ENCODE measurements at places on chromosomes 1 and 21.

DNA sequence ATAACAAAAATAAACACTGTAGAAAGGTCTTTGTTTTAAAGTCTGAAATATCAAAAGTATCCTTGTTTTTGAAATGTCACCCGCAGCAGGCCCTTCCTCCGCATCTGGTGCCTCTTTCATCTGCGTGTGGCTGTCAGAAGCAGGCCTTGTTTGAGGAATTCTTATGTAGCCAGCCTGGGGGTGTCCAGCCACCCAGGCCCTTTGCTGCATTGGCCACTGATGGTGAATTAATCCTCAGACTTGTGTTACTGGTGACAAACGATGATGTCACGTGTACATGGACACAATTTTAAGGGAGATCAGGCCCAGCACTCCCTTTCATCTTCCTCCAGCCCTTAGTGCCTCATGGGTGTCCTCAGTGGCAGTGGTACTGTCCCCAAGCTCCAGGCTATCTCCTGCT lies 208.0 kb upstream of the GALNT2 start:
- DNase-seq: no peak

GRCh38 chr1:43358121-43358745 lies 548 bp upstream of the CDC20 start:
- DNase-seq: no peak

DNA sequence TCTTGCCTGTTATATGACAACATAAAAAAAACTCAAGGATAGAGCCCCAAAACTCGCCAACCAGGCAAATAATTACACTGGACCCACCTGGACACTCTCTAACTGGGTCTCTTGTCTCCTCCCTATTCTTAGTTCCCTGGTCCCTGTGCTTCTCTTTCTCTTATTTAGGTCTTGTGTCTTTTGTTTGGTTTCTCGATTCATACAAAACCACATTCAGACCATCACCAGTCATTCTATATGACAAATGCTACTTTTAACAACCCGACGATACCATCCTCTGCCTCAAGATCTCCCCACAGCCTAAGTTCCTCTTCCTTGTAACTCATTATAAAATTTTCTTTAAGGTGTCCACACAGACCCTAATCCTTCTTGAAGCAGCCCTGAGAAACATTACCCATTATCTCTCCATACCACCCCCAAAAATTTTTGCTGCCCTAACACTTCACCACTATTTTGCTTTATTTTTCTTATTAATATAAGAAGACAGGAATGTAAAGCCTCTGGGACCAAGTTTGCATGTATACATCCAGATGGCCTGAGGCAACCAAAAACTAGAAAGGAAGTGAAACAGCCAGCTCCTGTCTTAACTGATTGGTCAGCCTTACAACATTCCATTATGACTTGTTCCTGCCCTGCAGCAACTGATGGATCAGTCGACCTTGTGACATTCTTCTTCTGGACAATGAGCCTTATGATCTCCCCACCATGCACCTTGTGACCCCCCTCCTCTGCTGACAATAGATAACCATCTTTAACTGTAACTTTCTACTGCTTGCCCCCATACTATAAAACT lies 638.2 kb downstream of the AMY1C start:
- no peak for DNase-seq

- no peak for DNase-seq
Observed at GRCh38 chr21:45938453-45938755, 43.2 kb upstream of the COL6A1 start.

DNA sequence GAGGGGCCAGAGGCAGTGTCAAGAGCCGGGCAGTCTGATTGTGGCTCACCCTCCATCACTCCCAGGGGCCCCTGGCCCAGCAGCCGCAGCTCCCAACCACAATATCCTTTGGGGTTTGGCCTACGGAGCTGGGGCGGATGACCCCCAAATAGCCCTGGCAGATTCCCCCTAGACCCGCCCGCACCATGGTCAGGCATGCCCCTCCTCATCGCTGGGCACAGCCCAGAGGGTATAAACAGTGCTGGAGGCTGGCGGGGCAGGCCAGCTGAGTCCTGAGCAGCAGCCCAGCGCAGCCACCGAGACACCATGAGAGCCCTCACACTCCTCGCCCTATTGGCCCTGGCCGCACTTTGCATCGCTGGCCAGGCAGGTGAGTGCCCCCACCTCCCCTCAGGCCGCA lies at the start of gene BGLAP:
TSS of gene BGLAP (plus strand) at position 259 of the 400 bp plus-strand sequence. CDS start at position 307, 48 bp downstream.
- DNase-seq: no peak

DNA sequence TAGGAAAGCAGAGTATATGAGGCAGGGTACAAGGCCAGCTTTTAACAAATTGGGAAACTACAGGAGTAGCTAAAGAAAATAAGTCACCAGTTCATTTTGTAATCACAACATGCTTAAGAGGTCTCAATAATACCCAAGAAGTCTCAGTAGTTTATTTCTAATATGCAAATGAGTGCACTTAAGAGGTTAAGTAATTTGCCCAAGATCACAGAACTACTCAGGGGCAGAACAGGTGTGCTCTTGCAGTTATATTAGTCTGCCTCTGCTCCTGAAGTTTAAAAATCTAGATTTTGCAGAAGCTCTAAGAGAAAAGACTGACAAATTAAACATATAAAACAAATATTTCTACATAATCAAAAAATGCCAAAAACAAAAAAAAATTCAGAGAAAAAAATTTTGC lies 6.9 kb downstream of the EPS15 start:
- no peak for DNase-seq

- DNase-seq: no peak
Observed at GRCh38 chr21:19048098-19048672, 644.6 kb upstream of the TMPRSS15 start.

DNA sequence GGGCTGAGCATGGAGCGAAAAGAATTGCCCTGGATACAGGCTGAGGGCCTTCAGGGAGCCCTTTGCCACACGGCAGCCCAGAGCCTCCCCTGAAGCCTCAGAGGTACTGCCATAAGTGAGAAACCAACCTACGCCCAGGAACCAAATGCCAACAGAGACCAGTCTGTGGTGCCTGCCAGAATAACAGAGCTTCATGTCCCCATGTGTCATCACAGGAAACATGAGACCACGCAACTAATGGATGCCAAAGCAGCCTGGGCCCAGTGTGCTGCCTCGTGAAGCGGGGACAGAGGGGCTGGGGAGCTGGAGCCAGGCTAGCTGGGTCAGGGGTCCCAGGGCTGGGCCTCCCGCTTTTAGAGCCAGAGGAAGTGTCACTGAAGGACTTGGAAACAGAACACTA lies 18.7 kb upstream of the STUM start:
- no peak for DNase-seq

- no peak for DNase-seq
Observed at GRCh38 chr1:6627031-6627430, 2.4 kb downstream of the THAP3 start.

- no peak for DNase-seq
Observed at GRCh38 chr21:41358193-41359166, 3.3 kb upstream of the MX2 start.

GRCh38 chr1:68329096-68329835 lies 96.9 kb upstream of the WLS start:
- no peak for DNase-seq

- no peak for DNase-seq
Observed at GRCh38 chr1:37731312-37732019, 33.5 kb downstream of the EPHA10 start.

DNA sequence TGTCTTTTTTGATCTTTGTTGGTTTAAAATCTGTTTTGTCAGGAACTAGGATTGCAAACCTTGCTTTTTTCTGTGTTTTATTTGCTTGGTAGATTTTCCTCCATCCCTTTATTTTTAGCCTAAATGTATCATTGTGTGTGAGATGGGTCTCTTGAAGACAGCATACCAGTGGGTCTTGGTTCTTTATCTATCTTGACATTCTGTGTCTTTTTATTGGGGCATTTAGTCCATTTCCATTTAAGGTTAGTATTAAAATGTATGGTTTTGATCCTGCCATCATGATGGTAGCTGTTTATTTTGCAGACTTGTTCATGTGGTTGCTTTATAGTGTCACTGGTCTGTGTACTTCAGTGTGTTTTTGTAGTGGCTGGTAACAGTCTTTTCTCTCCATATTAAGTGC lies 14.1 kb downstream of the ZNF678 start:
- no peak for DNase-seq

DNA sequence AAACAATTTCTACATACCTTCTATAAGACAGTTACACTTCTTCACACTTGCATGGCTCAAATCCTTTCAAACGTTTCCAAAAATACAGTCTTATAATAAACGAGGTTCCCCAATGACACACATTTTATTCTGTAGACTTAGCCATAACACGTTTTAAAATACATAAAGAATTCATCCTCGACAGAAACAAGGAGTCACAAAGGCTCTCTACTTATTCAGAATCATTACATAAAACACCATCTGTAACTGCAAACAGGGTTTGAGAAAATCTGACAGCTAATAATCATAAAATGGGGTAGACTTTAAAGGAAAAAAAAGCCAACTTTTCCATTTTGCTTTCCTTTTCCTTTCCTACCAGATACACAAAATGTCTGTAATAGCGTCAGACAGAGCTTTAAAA lies 1.8 kb downstream of the PIK3R3 start:
- DNase-seq: no peak

GRCh38 chr1:4603295-4604110 lies 50.9 kb upstream of the AJAP1 start:
- DNase-seq: no peak

DNA sequence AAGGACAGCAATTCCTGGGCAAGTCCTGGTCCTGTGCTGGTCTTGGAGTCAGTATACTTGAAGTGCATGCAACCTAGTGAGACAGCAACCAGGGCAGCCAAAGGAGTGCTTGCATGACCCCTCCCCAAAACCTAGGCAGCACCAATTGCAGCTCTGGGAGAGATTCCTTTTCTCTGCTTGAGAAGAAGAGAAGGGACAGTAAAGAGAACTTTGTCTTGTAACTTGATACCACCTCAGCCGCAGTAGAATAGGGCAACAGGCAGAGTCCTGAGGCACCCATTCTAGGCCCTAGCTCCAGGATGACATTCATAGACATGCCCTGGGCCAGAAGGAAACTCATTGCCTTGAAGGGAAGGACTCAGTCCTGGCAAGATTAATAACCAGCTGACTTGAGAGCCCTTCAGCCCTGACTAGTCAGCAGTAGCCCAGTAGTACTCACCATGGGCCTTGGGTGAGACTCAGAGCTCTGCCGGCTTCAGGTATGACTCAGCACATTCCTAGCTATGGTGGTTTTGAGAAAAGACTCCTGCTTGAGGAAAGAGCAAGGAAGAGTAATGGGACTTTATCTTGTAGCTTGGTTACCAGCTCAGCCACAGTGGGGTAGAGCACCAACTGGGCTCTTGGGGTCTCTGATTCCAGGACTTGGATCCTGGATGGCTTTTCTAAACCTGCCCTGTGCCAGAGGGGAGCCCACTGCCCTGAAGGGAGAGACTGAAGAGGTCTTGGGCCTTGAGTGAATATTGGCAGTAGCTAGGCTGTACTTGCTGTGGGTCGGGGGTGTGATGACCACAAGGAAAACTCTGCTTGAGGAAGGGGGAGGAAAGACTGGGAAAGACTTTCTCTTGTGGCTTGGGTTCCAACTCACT lies 51.7 kb upstream of the ACADM start:
- no peak for DNase-seq

DNA sequence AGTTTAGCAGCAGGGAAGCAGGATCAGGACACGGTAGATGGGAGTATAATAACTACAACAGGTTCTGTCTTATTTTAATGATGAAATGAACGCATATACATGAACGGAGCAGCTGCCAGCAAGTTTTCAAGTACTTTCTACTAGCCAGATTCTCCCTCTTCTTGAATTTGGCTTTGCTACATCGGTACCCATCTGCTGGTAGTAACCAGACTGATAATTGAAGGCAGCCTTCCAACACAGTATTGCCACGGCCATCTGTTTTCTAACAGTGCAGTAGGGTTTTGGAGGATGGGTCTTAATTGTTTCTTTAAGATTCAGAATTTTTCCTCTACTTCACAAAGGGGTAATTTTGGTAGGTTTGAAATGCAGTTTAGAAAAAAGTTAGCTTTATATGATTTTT lies 33.4 kb downstream of the CENPF start:
- no peak for DNase-seq

DNA sequence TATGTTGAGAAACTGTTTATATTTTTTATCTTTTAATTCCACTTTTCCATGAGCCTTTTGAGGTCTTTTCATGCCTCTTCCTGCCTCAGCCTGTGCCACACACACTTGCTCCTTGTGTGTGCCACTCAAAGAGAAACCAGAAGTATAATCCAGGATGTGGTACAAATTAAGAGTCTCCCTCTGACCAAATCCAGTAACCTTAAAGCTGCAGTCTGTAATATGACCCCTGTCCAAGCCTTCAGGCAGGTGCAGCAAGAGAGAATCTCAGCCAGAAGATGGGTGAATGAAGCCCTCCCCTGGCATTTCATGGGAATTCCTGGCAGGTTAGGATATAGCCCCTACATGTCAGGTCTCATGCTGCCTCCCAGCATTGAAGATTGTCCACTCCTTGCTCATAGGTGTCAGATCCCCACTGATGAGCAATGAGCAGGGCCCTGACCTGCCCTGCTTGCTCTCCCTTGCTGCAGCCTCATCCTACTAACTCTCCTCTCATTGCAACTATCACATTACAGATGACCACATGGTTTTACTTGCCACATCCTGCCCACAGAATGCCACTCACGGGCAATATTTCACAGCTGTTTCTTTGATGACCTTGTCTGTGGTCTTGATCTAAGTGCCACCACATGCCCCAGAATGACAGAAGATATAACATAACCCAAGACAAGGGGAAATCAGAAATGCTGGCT lies 169.3 kb downstream of the SEC16B start:
- no peak for DNase-seq

DNA sequence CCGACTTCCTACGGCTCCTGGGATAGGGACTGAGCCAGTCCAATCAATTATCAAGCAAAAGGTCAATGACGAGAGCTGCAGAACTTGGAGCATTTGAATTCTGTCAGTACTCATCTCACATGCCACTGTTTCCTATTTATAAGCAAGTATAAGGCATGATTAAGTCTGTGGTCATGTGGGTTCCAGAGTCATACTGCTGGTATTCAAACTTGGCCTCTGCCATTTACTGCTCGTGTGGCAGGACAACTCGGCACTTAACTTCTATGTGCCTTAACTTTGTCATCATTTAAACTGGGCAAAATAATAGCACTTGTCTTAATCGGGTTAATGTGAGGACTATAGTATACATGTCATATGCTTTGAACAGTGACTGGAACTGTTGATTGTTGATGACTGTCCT lies 44.9 kb upstream of the TNFSF18 start:
- DNase-seq: no peak

- DNase-seq: no peak
Observed at GRCh38 chr21:34799092-34799491, 130.3 kb downstream of the CLIC6 start.

GRCh38 chr1:170630977-170631376 lies 33.0 kb upstream of the PRRX1 start:
- no peak for DNase-seq

Data from activated T-helper 9 cell treated with anti-CD3 and anti-CD28 coated beads, Interleukin-2, amount 50 U/mL, for 16 hours (primary cell).